ENCODE measurements at places on chromosomes 2 and 18.

DNA sequence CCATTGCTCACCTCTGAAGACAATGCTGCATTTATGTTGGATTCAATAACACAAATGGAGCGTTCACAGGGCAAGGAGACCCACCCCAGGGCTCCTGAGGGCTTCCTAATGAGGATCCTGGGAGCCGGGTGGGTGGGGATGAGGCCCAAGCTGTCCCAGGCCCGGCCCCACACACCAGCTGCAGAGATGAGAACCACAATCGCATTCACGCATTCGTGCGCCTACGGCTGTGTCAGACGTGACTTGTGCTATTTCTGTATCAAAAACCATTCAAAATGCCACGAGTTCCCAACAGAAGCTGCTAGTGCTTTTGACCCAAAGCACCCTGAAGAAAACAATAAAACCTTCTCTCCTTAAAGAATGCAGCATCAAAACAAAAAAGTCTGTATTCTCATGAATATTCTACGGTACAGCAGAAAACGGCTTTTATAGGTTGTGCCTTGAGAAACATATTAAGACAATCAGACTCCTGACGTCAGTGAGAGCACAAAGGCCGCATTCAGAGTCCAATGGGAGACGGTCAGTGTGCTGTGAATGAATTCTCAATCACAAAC, 205.4 kb downstream of the HDAC4 start:
- no peak for DNase-seq

DNA sequence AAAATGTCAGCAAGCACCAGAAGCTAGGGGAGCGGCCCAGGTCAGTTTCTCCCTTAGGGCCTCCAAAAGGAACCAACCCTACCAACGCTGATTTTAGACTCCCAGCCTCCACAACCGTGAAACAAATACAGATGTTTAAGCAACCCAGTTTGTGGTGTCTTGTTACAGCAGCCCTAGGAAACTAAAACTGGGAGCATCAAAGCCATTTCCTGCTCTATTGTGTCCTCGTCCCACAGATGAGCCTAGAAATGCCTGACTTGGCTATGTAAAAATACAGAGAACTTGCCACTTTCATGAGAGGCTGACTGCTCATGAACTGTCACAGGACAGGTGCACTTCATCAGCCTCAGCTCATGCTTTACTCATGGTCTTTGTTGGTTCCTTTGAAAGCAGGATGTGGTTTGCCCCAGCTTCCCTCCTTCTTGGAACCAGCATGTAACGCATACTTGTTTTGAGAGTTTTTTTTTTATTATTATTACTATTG, 97.6 kb upstream of the SLC39A10 start:
- DNase-seq, result peak; percentile 85

DNA sequence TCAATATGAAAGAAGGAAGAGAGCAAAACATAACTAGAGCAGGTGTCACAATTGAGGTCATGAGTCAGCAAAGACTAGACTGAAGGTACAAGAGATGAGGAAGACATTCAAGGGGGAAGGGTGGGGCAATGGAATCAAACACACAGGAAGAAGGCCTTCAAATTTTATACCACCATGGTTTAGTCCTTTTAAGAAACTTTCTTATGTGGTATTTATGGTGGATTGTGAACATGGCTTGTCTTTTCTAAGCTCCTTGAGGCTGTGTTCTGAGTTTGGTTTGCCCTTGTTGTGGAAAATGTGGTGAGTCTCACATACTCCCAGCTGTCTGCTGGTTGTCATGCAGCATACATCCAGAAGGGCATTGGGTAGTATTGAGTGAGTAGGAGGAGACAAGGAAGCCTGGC, 62.1 kb downstream of the NABP1 start:
- DNase-seq, result no peak

GRCh38 chr18:21391074-21391673, 149.1 kb downstream of the GREB1L start:
- DNase-seq, result no peak

- DNase-seq, result no peak
These were observed 6.7 kb downstream of the MIB1 start for GRCh38 chr18:21747268-21747667.

DNA sequence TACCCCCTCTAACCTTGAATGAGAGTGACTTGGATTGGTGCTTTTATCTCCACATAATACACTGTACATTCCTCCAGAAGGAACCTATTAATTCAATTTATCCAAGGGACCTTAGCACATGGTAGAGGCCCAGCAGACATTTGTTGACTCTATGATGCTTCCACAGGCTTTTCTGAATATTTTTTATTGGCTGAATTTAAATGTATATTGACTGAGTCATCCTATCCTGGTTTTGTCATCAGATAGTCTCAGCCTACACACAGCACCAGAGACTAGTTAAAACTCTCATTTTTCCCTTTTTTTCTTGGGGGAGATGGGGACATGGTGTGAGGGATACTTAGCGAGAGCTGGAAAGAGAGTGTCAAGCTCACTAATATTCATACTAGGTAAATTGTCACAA, 101.6 kb downstream of the LRRC30 start:
- no peak for DNase-seq

DNA sequence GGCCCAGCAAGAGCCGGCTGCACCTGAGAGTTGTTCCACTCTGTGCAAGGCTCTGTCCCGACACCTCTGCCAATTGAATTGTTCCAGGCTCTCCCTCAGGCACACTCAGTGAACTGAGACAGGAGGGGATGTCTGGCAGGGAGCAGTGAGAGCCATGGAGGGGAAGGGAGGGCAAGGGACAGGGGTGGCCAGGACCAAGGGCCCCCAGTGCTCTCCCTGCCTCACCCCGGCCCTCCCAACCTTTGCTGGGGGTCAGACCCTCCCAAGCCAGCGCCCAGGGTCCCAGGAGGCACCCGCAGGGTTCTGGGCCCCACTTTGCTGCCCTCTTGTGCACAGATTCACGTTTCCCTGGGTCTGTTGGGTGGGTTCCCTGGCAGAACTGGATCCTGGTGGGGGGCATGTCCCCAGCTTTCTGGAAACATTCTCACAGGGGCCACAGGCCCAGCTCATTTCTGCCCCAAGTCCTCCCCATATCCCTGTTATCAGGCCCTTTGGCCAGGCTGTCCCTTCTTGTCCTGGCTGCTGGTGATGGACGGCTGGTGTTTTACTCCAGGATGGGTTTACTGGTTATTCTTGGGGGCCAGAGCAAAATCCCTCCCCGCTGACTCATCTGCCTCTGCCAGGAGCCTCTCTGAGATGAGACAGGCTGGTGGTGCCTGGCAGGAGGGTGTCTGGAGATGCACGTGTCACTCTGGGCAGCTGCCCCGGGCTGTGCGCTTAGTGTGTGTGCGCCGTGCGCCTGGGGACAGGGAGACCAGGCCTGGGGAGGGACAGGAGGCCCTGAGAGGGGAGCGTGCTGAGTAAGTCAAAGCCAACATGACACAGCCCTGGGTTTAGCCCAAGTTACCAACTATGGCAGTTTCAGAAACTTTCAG, 136.5 kb upstream of the CTDP1 start:
- no peak for DNase-seq

DNA sequence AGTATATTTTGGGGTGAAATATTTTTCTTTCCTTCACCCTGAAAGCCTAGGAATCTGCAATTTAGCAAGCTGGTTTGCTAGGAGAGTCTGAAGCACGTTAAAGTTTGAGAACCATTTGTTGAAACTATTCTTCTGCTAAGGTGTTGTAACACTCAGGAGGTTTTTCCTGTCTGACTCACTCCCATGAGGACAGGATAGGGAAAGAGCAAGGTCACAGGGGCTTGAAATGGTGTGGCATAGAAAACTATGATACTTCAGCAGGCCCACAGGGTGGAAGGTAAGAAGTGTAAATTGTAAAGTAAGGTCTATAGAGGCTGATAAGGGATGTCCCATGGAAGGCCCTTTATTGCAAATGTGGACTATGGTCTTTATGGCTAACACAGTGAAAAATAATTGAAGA, 177.7 kb upstream of the ZC3H15 start:
- DNase-seq, result no peak

- no peak for DNase-seq
These were observed 52.3 kb upstream of the ZNF516 start for GRCh38 chr18:76547296-76547695.

Measured in stimulated activated effector memory CD8-positive, alpha-beta T cell treated with anti-CD3 and anti-CD28 coated beads, Interleukin-12 subunit alpha, Interleukin-12 subunit beta, amount 100 ng/mL, for 72 hours (primary cell).